Activated CD4-positive, alpha-beta T cell treated with anti-CD3 and anti-CD28 coated beads, Interleukin-2, amount 50 U/mL, for 24 hours (primary cell): ENCODE measurements at places on chromosomes 1 and 21.

GRCh38 chr1:32702599-32703478 lies at the start of gene SYNC:
Gene SYNC (minus strand): TSS chr1:32702770. CDS start chr1:32702660, 110 bp downstream.
- no peak for DNase-seq

GRCh38 chr1:102219463-102219862 lies 222.7 kb upstream of the OLFM3 start:
- DNase-seq: no peak

GRCh38 chr1:109609881-109610280 lies 9.5 kb downstream of the GNAT2 start:
- DNase-seq: no peak

DNA sequence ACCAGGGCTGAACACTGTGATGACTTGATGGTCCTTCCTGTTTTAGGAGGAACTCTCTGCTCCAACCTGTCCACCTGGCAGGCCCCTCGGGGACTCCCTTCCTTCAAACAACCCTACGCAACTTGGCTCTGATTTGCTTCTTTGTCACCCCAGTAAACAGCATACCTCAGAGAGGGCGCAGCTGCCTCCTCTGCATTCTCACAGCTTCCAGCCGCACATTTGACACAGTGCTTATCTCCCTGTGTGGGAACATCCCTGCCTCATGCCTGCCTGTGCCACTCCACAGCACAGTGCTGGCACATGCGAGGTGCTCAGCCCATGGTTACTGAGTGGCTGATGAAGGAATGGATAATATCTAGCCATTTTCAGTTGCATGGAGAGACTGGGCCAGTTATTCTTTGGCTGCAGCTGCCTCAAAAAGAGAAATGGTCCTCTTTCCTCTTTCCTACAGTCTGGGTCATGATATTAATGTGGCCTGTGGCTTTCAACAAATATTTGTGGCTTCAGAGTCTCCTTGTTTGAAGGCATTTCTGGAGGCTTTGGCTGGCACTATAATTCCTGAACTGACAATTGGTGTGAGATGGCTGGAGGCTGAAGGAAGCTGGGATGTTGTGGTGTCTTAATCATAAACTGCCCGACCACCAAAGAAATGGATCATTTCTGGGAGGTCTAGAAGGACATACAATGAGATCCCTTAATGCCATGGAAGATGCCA lies 77.9 kb downstream of the TENT5C start:
- DNase-seq: no peak

DNA sequence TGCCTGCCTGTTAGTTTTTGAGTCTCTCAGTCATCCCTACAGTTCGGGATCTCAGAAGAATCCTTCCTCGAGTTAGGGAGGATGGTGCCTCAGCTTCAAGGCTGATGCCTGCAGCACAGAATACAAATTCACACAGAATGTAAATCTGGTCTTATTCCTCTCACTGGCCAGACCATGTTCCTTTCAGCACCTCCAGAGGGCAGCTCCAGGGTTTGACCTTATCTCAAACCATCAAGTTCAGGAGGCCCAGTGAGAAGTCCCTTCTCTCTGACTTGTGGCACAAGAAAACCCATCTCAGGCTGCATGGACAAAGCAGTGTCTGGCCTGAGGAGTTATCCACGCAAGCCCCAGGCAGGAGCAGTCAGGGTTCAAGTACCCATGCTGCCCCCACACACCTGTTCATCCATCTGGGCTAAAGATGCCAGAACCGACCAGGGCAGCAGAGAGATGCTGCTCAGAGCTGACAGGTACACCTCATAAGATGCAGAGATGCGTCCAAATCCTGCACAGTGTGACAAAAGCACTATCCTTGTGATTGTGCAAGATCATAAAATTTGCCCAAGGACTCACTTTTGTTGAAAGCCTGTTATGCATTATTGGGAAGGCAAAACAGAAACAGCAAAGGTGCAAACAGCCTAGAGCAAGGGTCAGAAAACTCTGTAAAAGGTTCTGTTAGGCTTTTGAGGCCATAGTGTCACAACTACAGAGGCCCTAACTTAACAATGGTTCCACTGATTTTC lies 49.8 kb downstream of the BCAR3 start:
- no peak for DNase-seq

DNA sequence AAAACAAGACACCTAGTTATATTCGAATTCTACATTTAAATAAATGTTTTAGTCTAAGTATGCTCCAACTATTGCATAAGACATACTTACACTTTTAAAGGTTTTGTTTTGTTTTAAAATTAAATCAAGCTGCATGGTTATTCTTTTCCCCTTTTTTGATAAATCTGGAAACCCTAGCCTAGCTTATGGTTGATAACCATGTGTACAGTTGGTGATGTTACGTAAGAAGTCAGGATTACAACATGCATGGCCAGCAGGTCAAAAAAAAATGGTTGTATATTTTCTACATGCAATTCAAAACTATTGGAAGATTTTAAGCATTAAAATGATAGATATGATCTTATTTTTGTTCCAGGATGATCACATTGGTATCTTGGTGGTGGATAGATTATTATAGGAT lies 1600.6 kb downstream of the PLA2G4A start:
- DNase-seq: no peak

DNA sequence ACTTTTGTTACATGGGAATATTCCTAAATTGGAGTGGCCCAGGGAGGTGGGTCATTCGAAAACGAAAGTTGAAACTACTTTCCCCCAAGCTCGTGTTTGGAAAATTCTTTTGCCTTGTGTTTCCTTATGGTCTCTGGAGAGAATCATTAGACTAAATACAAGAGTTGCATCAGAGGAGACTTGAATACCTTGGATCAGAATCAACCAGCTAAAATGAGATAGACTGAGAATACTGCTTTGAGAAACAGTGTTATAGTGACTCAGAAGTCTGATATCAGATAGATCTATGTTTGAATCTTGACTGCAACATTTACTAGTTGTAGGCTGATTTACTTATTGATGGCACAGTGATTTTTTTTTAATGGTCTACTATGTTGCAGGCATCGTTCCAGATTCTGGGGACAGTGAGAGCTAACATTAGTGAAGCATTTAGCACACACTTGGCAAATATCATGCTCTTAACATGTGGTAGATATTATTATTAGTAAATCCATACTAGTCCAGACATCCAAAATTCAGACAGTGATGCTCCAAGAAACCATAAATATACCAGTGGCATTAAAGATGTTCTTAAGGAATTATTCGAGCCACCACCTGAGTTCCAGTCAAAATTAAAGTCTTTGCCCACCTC lies 12.9 kb upstream of the ACTN2 start:
- DNase-seq: no peak

GRCh38 chr1:9960706-9961562 lies 17.7 kb downstream of the NMNAT1 start:
- no peak for DNase-seq

- no peak for DNase-seq
Observed at GRCh38 chr21:27171707-27172106, 204.8 kb upstream of the ADAMTS5 start.

DNA sequence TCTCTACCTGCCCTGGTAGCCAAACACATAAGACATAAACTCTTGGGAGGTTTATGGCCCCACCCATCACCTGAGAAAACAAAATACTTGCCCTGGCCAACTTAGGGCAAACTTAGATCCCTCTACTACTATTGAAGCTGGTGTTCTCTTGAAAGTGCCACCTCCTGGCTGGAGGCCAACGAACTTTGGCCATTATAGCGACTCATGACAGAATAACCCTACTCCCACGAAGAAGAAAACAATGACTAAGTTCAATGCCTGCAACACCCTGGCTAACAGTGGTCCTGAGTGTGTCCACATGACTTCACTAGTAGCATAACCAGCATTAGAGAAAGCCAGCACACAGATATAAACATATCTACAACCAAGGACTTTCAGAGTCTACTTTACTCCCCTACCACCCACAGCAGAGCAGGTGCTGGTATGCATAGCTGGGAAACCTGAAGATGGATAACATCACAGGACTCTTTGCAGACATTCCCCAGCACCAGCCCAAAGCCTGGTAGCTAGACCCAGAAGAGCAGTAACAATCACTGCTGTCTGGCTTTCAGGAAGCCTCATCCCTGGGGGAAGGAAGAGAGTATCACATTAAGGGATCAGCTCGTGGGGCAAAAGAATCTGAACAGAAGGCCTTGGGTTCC lies 81.0 kb downstream of the SLC30A10 start:
- no peak for DNase-seq

- no peak for DNase-seq
Observed at GRCh38 chr1:232445361-232446106, 184.4 kb downstream of the SIPA1L2 start.

DNA sequence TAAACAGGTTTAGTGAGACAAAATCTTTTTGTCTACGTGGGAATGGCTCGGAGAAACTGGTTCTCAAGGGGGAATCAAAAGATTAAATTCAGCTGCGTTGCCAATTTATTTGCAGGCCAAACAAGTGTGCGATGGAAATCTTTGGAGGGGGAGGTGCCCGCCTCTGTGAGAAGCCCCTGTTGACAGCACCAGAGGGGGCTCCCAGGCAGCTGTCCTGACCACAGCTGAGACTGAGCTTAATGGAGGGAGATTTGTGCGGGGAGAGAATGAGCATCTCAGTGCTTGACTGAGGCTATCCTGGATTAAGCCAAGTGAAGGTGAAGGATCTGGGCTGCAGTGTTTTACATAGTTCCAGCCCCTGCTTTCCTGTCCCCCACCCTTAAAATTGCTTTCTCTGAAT lies 169.7 kb downstream of the ATG4C start:
- no peak for DNase-seq

DNA sequence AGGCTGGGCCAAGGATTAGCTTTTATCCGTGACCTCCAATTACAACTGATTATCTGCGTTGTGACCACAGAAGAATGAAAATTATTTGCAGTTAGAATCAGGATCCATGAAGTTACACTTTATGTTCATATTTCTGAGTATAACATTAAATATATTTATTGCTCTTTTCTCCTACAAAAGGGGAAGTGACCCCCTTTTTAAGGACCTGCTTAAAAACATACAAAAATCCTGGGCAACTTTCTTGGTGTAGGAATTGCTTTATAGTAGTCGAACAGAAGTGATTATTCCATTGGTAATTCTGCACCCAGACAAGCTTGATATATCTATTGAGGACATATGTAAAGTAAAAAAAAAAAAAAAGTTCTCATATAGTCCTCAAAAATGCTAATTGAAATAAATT lies 208.7 kb downstream of the MRPL39 start:
- no peak for DNase-seq

DNA sequence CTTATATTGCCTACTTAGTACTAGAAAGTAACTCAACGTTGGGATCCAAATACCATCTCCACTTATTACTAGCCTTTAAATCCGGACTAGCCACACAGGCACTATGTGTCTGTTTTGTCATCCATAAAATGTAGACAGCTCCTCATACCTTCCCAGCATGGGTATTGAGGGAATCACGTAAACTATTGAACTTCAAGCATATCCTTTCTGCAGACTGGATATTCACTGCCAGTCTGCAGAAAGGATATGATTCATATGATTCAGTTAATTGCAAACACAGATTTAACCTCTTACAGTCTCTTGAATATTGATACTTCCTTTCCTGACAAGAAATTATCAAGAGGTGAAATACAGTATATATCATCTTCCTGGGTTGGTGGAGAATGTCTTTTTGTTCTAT lies 186.0 kb downstream of the LEPR start:
- DNase-seq: no peak

GRCh38 chr1:167717351-167717750 lies 4.4 kb upstream of the MPZL1 start:
- no peak for DNase-seq

DNA sequence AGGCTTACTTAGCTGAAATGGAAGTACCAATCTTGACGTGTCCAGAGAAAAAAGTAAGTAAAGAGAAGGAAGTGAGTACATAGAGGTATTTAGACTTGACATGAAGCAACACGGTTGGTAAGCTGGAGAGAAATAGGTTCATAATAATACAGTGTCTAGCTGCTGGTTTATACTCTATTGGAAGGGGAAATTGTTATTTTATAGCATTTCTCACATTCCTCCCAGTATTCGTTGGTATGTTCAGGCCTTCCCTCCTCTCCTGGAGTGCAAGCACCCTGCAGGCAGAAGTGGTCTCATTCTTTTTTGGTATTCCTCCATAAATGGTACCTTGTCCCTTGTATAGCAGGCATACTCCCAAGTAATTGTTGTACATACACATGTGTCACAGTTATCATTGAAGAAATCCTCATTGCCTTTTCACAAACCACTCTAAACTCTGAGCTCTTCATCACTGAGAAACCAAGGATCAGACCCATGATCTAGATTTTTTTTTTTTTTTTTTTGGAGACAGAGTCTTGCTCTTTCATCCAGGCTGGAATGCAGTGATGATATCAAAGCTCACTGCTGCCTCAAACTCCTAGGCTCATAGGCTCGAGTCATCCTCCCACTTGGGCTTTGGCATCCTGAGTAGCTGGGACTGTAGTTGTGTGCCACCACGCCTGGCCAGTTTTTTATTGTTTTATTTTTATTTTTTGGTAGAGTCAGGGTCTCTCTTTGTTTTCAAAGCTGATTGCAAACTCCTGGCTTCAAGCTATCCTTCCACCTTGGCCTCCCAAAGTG lies 9.8 kb upstream of the IPO9 start:
- DNase-seq: no peak

DNA sequence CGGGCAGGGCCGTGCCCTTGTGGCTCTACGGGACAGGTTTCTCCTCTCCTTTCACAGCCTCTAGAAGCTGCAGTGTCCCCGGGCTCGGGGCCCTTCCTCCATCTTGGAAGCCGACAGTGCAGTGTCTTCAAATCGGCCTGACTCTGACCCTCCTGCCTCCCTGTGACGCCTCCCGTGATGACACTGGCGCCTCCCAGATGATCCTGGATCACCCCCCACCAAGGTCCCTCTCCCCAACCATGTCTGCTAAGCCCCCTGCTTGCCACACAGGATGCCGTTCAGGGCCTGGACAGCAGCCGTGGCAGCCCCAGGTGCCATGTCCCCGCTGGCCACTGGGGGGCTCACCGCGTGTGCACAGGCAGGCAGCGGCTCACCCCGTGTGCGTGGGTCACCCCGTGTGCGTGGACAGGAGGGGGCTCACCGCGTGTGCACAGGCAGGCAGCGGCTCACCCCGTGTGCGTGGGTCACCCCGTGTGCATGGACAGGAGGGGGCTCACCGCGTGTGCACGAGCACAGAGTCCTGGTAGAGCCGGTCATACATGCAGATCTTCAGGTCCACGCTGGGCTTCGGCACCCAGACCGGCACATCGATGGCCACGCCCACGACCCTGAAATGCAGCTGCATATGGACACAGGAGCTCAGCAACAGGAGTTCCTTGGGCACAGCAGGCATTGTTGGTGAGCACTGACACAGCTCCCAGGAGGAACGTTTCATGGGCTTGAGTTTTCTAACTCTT lies 24.9 kb upstream of the TMEM52 start:
- peak; percentile 30 for DNase-seq

DNA sequence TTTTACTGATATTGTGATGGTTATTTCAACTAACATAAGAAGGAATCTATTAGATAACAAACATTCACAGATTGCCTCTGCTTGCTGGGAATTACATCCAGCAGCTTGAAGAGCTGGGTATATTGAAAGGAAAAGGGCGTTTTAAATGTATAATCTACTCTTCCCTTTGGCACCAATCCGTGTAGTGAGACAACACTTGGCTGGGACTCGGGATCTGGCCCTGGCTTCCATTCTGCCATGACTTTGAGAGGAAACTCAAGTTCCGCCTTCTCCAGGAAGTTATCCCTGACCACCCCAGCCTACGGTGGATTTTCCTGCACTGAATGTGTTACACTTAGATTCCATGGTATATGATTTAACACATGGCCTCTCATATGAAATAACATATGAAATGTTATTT lies 86.9 kb upstream of the UBE2U start:
- no peak for DNase-seq
